ENCODE measurements at places on chromosomes 11 and 22. TPM values are rescaled to one million over a fixed set of nuclear protein-coding genes. Genes with fewer than 3 reads are reported as not detected.
A peak's percentile ranks its signal among the peaks of the same experiment; 100 is the strongest.

DNA sequence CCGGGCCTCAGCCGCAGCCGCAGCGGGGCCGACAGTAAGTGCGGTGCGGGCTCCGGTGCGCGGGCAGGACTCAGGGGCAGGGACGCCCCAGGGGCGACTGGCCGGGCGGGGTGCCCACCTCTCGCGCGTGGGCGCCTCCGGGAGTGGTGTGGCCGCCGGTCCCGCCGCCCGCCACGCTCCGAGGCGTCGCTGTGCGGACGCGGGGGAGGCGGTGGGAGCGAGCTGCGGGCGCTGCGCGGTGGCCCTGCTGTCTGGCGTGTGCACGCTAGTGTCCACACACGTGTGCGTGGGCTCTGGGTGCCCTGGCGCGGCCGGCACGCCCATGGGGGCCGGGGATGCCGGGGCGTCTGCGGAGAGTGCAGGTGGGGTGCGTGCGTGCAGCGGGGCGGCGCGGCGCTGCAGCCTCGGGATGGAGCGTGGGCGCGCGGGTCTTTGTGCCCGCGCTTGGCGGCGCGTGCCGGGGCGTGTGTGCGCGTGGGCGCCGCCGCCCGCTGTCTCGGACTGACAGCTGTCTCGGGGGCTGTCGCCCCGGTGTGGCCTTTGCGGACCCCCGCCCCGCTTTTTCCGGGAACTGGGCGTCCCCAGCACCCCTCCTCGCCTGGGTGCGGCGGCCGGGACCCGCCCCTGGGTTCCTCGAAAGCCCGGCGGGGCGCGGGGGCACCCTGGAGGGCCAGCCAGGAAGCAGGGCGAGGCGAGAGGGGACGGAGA lies 804 bp downstream of the KCNK4 start:
- DNase-seq: no peak

- no peak for DNase-seq
Measured at GRCh38 chr11:11444804-11445131, 91.7 kb upstream of the CSNK2A3 start.

GRCh38 chr11:75567971-75568370 lies 5.9 kb downstream of the SERPINH1 start:
- no peak for DNase-seq

GRCh38 chr11:66720899-66721470 lies 8.0 kb downstream of the SPTBN2 start:
- DNase-seq: no peak

DNA sequence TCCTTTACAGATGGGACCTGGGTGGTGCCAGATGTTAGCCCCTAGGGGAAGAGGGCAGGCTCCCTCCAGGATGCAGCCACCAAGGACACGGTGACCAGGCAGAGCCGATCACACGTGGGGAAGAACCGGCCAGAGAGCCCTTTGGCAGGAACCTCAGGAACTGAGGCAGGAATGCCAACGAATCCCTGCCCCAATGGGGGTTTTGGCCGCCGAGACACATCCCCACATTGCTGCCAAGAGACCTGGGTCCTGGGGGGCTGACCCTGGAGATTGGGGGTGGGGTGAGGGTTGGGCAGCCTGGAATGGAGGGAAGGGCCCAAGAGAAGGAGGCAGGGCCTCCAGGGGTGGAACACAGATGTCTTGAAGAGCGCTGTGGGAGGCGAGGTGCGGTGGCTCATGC lies 28.7 kb upstream of the LMO1 start:
- peak; percentile 71 for DNase-seq

GRCh38 chr22:29266564-29267461 lies 968 bp downstream of the RHBDD3 start:
- DNase-seq: no peak

DNA sequence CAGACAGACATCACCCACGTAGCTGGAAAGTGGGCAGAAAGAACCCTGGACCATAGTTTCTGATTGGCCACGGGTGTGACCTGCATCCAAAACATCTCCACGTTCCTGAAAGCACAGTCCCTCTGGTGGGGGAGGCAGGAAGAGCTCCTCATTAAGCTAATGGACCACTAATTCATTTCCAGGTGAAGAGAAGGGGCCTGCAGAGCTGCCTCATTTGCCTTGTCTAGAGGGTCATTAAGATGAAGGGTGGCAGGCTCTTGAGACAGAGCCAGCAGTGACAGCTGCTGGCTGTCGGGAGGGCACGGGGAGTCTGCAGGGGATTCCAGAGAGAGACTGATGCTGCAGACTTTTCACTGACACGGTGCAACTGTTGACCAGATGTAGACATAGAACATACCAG lies 149.6 kb upstream of the OPCML start:
- no peak for DNase-seq

- no peak for DNase-seq
Measured at GRCh38 chr11:75338516-75339208, 12.8 kb downstream of the ARRB1 start.

GRCh38 chr22:28373831-28374230 lies 305.8 kb downstream of the TTC28 start:
- DNase-seq: no peak

- peak; percentile 96 for DNase-seq
Measured at GRCh38 chr11:62546244-62546928, at the start of gene AHNAK. TSS of gene AHNAK (minus strand) at chr11:62546806. CDS start at chr11:62536098, 10,708 bp downstream.

C1QTNF5 gene
- total RNA-seq: 52.9 TPM

ROBO4 gene
- total RNA-seq: 70.9 TPM

TYR gene
- total RNA-seq: not detected

CRYBB1 gene
- 2.8 TPM for total RNA-seq

CCDC89 gene
- total RNA-seq: 0.84 TPM
